ENCODE measurements at places on chromosomes 5 and 9.

DNA sequence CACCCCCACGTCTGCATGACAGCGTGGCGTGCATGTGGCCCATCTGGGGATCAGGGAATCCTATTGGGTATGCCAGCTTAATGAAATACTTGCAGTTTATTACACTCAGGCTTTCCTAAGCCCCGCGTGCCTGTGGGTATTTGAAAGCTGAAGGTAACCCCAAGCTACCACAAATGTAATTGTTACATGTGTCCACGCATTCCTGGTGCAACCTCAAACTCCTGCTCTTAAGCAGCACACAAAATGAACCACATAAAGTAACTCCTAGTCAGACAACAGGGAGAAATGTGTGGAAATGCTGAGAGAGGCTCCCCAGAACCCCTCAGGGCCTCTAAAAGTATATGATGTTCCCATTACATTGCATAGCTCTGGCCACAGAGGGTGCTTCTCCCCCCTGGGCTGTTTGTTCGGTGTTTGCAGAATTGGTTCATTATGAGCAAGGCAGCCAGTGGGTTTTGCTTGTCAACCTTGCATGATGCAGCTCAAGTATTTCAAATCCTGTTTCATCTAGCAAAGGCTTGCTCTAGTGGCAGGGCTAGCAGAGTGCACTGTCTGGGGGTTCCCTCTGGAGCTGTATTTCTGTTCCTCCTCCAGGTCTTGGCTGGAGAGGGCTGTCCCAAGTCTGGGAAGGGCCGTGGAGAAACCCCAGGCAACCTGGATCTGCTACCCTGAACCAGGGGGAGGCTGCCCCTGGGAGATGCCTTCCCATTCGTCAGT, 1.8 kb upstream of the DCANP1 start:
- no peak for DNase-seq

DNA sequence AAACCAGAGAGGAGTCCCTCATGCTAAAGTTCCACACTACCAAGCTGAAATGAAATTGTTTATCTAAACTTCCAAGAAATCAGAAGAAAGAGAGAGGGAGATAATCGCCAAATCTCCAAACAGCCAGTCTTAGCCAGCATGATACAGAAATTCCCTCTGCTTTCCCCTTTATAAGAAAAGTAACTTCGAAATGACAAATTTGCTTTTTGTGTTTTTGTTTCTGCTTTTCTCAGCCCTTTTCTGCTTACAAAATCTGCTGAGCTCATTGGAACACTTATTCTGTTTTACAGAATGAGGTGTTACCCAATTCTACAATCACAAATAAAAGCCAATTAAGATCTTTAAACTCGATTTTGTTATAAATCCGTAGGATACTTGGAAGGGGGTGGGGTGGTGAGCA, 72.9 kb downstream of the SFXN1 start:
- DNase-seq, result no peak

GRCh38 chr9:91654527-91654926, 230.9 kb upstream of the NFIL3 start:
- DNase-seq, result no peak

- no peak for DNase-seq
Measured at GRCh38 chr9:23669776-23670175, 156.3 kb downstream of the ELAVL2 start.

DNA sequence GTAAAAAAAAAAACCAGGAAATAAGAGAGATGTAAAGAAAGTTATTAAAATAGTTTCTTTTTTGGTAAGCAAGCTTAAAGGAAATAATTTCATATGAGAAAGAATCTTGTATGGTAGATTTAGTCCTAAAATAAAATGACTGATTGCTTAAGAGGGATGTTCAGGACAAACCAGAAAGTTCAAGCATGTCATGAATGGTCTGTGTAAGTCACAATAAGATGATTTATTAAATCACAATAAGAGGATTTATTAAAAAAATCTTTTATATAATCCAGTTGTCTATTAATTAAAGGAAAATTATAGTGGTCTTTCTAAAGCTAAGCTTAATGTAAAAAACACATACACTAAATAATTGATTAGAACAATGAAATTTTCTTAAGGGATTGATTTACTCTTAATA, 91.8 kb upstream of the OR13F1 start:
- peak; percentile 41 for DNase-seq

Data from ELR (cell line).